Forelimb muscle (tissue), 1 donor: ENCODE measurements at places on chromosomes 6 and 20. TPM values are rescaled to one million over a fixed set of nuclear protein-coding genes. Genes with fewer than 3 reads are reported as not detected.

- no peak for DNase-seq
Observed at GRCh38 chr6:5582762-5583161, 321.4 kb downstream of the FARS2 start.

The TPBG gene
- 9.4 TPM for polyA plus RNA-seq

DNA sequence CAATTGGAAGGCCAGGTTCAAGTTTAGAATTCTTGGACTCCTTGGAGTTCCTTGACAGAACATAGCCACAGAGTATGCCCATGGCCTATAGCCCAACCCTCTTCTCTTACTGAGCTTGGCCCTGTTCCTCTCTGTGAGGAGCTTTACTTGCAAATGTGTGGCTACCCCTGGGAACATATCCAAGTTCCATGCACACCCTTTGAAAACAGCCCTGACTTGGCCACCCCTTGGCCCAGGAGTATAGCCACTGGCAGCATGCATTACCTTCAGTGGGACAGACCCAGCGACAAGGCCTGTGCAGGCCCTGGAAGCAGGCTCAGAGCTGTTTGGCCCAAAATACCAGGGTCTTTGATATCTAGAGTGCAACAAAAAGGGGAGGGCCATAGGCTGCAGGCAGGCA, 19.5 kb upstream of the MAS1 start:
- DNase-seq, result no peak

- DNase-seq, result no peak
Observed at GRCh38 chr20:15179381-15179780, 842.0 kb upstream of the FLRT3 start.

The SMPDL3A gene
- 12.8 TPM for polyA plus RNA-seq

The KIF6 gene
- 1.8 TPM for polyA plus RNA-seq

DNA sequence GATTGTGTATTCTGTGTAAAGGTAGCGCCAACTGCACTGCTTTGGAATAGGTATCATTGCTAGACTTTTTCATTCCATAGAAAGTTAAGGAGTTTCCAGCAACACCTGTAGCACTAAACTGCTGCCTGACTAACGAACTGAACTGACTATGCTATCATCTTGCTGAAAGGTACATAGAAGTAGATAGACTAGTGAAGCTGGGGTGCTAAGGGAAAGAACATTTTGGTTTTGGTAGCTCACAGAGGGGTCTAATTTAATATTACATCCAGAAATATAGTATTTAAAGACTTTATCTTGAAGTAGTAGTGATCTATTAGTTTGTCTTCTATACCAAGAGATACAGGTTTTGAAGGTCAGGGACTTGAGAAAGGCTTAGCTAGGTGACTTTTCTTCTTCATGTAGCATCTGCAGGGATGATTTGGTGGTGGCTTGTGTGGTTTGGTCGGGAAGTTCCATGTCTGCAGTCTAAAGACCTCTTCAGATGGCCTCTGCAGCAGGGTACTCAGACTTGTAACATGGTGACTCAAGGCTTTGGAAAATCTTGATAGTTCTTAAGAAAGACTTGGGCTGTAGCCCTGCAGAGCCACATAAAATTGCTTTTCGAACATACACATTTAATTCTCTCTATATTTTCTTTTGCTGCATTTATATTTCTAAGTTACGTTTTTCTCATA, 10.2 kb downstream of the SENP6 start:
- no peak for DNase-seq

GRCh38 chr6:140480852-140481251, 1106.4 kb upstream of the CITED2 start:
- DNase-seq, result peak; percentile 45

DNA sequence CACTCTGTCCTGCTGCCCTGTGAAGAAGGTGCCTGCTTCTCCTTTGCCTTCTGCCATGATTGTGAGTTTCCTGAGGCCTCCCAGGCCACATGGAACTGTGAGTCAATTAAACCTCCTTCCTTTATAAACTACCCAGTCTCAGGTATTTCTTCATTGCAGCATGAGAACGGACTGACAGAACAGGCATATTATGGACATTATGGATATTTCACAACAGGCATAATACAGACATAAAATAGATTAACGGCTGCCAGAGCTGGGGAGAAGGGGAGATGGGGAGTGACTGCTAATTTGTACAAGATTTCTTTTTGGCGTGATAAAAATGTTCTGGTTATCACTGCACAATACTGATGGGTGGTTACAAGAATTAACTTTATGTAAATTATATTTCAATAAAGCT, 29.4 kb downstream of the TRPC4AP start:
- no peak for DNase-seq

- no peak for DNase-seq
Observed at GRCh38 chr20:58893355-58894120, 41.0 kb downstream of the GNAS start.
